ENCODE measurements at places on chromosomes 12 and 14. TPM values are rescaled to one million over a fixed set of nuclear protein-coding genes. Genes with fewer than 3 reads are reported as not detected.

The NTS gene
- not detected for total RNA-seq

The STAC3 gene
- total RNA-seq = 3.0 TPM

The AQP2 gene
- not detected for total RNA-seq

The GPR137C gene
- total RNA-seq = not detected

The ACVRL1 gene
- 0.15 TPM for total RNA-seq

DNA sequence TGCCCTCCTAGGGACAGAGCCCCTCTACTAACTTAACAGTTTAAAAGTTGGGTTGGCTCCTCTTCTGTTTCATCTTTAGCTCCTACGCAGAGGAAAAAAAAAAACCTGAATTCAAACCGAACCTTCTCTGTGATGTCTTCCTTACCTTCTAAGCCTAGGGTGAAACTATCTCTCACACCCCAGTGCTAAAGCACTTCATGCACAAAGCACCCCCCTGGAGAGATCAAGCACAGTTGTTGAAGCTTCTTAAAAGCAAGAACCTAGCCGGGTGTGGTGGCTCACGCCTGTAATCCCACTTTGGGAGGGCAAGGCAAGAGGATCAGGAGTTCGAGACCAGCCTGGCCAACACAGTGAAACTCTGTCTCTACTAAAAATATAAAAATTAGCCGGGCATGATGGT lies 37.6 kb downstream of the CORO1C start:
- peaks cover 45% of the 10 kb centered on the region for H3K4me1 ChIP-seq
- H3K36me3 ChIP-seq = no peaks in the 10 kb centered on the region
- no peak for DNase-seq
- no peaks in the 10 kb centered on the region for H3K27me3 ChIP-seq

DNA sequence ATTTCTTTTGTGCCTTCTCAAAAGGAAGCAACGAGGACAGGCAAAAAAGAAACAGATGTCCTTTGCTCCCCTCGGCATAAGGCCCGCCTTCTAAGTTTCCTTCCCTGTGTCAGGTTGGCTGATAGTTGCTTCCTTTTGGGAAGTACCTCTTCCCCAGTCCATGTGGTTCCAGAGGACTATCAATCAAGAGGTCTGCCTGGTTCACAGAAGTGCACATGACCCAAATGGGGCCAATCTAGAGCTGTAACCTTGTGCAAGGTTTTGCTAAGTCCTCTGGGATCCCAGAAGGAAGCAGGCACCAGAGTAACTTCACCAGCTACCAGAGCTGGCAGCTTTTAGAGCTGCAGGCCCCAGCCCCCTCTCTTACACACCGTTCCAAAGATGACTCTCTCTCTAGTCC lies 42.6 kb downstream of the TMEM63C start:
- H3K27me3 ChIP-seq = no peaks in the 10 kb centered on the region
- no peak overlapping the region for H3K27ac ChIP-seq
- no peaks in the 10 kb centered on the region for H3K4me1 ChIP-seq
- H3K4me3 ChIP-seq = no peak overlapping the region
- no peaks in the 10 kb centered on the region for H3K36me3 ChIP-seq
- no peak for DNase-seq

GRCh38 chr14:26410189-26410685 lies 187.6 kb downstream of the NOVA1 start:
- H3K4me3 ChIP-seq = no peak overlapping the region
- H3K27me3 ChIP-seq = no peaks in the 10 kb centered on the region

DNA sequence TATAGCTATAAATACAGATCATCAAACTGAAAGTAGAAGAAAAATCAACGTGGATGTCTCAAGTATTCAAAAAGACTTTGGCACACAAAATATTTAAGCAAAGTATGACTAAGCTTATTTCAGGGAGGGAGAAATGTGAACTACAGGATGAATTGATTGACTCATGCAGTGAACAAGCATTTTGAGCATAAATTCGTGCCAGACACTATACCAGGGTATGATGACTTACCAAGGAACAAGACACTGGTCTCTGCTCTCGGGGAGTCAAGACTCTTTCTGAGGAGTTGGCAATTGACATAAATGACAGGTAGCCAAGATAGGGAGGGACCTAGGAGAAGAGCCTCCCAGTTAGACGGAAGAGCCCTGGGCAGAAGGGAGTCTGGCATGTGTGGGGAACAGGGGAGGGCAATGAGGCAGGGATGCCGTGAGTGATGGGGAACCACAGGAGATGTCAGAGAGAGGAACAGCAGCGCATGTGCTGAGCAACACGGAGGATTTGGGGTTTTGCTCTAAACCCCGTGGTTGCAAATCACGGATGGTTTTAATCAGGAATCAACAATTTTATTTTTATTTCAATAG lies 115.2 kb downstream of the TMEM132D start:
- H3K36me3 ChIP-seq = no peaks in the 10 kb centered on the region
- H3K27me3 ChIP-seq = no peaks in the 10 kb centered on the region
- no peak for DNase-seq
- no peaks in the 10 kb centered on the region for H3K4me1 ChIP-seq

DNA sequence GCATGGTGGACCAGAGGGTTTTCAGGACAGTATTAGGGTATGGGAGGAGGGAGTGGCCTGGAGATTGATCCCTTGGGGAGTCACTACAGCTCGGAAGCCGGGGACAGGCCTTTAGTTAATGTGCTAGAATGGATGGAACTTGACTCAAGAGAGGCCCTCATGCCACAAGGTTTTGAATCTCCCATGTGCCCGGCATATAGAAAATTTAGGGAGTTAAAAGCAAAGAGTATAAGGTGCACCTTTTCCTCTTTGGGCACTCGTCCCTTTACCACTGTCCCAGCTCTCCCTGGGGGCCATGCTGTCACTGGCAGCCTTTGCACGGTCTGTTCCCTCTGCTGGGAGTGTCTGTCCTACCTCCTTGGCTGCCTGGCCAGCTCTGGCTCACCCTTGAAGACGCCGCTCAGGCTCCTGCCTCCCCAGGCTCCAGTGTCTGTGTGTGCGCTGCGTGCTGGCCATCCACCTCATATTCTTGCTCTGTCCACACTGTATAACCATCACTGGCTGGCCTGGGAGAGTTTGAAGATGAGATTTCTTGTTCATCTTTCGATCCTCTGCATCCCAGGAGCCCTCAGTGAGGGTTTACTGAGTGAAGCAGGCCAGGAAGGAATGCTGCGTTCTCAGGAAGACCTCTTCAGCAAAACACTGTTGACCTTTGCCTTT lies 161.3 kb downstream of the ZFP36L1 start:
- peaks cover 10% of the 10 kb centered on the region for H3K4me1 ChIP-seq
- H3K4me3 ChIP-seq = no peak overlapping the region
- no peaks in the 10 kb centered on the region for H3K36me3 ChIP-seq
- H3K27me3 ChIP-seq = no peaks in the 10 kb centered on the region
- no peak overlapping the region for H3K27ac ChIP-seq

DNA sequence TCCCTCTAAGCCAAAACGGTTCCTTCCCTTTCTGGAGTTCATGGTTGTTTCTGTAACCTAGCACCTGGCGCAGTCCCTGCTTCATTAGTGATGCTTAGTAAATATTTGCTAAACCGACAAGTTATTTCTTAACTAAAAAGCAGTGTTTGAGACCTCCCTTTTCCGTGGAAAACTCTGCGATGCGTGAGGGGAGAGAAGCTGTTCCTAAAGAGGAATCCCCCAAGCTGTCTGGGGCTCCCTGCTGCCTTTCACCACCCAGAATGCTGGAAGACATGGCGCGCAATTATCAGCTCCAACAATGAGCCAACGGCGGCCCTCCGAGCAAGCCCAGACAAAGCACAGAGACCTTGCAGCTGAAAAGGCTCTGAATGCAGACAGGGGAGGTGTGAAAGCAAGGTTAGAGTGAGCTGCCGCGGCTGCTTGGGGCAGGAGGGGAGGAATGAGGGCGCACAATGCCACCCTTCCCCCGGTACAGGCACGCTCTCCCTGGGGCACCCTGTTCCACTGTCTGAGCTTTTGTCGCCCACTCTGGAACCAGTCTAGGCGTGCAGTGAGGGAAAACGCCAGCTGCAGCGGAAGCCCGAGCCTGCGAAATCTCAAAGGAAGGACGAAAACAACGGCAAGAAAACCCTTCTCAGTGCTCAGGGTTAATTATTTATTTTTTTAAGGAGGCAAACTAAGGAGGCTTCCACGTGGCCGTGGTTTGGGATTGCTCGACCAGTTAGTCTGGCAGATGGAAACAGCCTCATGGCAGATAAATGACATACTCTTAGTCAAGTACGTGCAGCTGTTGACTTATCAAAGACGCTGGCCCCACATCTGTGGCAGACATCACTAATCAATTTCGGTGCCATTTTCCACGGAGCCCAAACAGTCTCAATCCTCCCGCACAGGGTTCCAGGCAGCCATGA lies 66.3 kb downstream of the RBM19 start:
- no peak overlapping the region for H3K4me3 ChIP-seq
- no peak overlapping the region for H3K27ac ChIP-seq
- no peaks in the 10 kb centered on the region for H3K4me1 ChIP-seq
- no peaks in the 10 kb centered on the region for H3K27me3 ChIP-seq
- peaks cover 7% of the 10 kb centered on the region for H3K36me3 ChIP-seq

DNA sequence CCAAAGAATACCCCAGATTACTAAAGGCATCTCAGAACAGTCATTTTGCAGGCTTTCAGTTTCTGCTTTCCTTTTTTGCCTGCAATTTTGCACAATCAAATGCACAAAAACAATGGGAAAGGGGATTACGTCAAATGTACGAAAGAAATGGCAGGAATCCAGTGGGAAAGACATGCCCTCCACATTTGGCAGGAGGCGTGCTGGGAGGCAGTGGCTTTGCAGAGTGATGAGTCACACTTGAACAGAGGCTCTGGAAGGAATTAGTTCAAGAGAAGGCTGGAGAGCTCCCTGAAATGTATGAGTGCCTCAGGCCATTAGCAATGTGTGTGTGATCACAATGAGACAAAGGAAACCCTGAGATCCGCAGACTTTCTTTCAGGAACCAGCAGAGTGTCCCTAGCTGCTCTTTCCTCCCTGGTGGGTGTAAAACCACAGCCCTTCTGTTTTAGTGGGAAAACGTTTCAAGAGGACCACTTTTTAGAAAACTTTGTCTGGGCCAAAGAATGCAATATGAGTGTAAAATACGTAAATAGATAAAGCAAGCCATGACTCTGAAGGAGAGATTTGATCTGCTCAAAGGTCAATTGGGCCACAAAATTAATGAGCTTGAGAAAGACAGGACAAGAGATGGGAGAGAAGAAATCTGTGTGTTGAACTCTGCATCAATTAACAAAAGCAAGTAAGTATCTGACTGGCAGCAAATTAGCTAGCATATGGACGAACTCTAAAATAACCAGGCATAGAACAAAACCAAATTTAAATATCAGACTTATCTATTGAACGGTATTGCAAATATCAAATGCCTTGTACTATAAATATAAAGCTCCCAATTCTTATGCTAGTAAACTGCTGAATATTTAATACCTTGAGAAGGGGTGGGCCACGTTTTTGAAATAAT lies 155.4 kb upstream of the PDE3A start:
- H3K27me3 ChIP-seq = no peaks in the 10 kb centered on the region
- H3K4me3 ChIP-seq = no peak overlapping the region
- no peak overlapping the region for H3K27ac ChIP-seq
- H3K36me3 ChIP-seq = no peaks in the 10 kb centered on the region
- H3K4me1 ChIP-seq = no peaks in the 10 kb centered on the region

DNA sequence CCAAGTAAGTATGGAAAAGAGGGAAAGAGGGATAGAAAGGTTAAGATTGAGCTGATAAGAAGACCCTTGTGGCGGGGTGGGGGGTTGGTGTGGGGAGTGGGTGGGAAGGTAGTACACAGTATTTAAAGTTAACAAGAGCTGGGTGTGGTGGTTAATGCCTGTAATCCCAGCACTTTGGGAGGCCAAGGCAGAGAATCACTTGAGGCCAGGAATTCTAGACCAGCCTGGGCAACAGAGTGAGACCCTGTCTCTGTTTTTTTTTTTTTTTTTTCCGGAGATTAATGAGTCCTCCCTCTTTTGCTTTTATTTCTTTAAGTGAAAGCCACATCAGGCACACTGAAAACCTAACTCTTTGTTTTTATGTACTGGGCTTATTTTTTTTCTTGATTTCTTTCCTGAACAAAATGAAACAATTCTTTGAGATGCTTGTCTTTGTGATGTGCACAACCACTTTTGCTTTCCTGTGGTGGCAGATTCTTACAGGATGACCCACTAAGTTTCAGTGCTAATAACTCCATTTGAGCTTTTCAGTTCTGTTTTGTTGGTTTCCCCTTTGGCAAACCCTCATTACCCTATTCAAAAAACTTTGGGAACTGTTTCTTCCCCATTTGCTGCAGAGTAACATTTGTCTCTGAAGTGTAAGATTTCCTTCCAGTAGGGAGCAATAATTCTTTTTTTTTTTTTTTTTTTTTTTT lies 54.8 kb downstream of the WNK1 start:
- no peaks in the 10 kb centered on the region for H3K27me3 ChIP-seq
- H3K27ac ChIP-seq = peak overlapping the region; percentile 28
- peak overlapping the region; percentile 30 for H3K4me3 ChIP-seq
- peaks cover 98% of the 10 kb centered on the region for H3K4me1 ChIP-seq
- peak; percentile 55 for DNase-seq

DNA sequence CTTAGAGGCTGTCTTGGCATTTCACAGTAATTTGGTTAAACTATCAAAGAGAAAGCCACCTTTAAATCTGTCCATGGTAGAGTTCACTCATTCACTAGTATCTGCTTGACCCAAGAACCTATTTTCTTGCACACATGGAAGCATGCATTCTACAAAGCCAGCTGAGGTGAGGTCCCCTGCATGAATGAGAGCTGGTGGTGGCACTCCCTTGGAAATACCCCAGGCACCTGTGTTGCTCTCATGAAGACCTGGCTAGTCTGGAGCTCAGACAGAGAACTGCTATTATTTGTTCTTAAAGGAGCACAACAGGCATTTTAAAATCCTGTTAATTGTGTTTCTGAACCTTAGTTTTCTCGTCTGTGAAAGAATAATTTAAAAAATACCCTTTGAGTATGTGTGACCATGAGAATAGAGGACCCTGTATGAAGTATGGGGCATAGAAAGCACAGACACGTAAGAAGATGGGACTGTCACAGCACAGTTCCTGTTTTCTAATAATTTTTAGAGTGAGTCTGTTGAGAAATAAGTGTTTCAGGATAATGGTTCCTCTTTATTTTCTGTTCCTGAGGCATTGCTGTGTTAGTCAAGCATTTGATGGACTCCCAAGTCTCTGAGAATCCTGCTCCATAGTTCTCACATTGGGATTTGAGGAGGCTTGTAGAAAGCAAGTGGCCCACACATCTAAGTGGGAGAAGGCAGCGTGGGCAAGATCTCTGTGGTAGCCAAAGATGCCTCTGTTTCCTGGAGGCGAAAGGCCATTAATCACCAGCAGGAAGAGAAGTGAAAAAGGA lies 10.9 kb downstream of the RGS6 start:
- no peak overlapping the region for H3K27ac ChIP-seq
- no peak for DNase-seq
- H3K36me3 ChIP-seq = no peaks in the 10 kb centered on the region
- no peaks in the 10 kb centered on the region for H3K4me1 ChIP-seq
- no peaks in the 10 kb centered on the region for H3K27me3 ChIP-seq
- no peak overlapping the region for H3K4me3 ChIP-seq

DNA sequence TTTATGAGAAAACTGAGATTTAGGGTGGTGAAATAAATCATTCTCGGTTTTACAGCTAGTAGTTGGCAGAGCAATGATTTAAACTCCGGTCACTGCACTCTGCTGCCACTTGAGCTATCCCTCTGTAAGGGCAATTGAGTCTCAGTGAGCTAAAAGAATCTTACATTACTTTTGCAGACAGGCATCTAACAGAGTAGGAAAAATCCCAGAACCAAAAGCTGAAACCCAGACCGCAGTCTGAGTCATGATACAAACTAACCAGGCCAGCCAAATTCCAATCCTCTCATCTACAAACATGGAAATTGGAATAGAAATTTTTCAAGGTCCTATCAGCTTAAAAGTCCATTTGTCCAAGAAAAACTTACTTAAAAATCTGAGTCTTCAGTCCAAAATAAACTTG lies 73.7 kb downstream of the ANKS1B start:
- H3K27ac ChIP-seq = no peak overlapping the region
- no peak for DNase-seq
- H3K27me3 ChIP-seq = no peaks in the 10 kb centered on the region
- no peak overlapping the region for H3K4me3 ChIP-seq
- H3K36me3 ChIP-seq = no peaks in the 10 kb centered on the region
